RPMI7951 (cell line): ENCODE measurements at places on chromosomes 11 and 22. TPM values are rescaled to one million over a fixed set of nuclear protein-coding genes. Genes with fewer than 3 reads are reported as not detected.
A peak's percentile ranks its signal among the peaks of the same experiment; 100 is the strongest.

- DNase-seq = no peak
Observed at GRCh38 chr11:98545544-98546175, 475.1 kb upstream of the CNTN5 start.

DNA sequence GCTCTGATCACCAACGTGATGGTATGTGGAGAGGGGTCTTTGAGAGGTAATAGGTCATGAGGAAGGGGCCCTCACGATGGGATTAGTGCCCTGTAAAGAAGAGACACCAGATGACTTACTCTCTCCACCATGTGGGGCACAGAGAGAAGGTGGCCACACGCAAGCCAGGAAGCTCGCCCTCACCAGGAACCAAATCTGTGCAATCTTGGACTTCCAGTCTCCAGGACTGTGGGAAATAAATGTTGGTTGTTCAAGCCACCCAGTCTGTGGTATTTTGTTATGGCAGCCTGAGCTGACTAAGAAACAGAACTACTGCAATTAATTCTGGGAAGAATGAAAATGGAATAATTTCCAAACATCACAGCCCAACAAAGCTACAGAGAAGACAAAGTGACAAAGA lies 117.5 kb downstream of the SNX19 start:
- DNase-seq = peak; percentile 72

- no peak for DNase-seq
Observed at GRCh38 chr11:119639642-119640205, 89.3 kb downstream of the NECTIN1 start.

DNA sequence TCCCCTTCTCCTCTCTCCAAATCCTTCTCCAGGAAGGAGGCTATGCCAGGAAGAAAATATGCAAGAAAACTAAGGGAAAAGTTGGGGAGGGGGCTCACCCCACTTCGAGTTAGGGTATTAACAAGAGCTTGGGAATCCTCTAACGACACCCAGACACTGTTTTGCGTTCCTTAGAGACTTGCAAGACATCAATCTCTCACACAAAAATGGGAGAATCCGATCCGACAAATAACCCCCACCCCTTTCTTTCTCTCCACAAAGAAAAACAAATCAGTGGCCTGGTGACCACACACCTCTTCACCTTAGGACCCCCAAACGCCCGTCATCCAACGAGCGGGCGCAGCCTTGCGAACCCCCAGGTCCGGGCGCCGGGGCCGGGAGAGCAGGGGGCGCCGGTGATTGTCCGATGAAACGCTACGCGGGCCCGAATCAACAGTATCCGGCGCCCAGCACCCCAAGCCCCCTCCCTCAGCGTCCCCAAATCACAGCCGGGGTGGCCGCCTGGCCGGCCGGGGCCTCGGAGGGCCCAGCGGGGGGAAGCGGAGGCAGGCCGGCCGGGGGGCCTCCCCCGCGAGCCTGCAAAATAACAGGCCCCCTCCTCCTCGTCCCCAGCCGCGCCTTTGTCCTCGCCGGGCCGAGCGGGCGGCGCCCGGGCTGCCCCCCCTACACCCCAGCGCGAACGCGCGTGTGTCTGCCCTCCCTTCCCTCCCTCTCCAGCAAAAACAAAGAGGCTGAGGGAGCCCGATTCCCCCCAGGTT lies 690 bp downstream of the CSNK1E start:
- peak; percentile 52 for DNase-seq

DNA sequence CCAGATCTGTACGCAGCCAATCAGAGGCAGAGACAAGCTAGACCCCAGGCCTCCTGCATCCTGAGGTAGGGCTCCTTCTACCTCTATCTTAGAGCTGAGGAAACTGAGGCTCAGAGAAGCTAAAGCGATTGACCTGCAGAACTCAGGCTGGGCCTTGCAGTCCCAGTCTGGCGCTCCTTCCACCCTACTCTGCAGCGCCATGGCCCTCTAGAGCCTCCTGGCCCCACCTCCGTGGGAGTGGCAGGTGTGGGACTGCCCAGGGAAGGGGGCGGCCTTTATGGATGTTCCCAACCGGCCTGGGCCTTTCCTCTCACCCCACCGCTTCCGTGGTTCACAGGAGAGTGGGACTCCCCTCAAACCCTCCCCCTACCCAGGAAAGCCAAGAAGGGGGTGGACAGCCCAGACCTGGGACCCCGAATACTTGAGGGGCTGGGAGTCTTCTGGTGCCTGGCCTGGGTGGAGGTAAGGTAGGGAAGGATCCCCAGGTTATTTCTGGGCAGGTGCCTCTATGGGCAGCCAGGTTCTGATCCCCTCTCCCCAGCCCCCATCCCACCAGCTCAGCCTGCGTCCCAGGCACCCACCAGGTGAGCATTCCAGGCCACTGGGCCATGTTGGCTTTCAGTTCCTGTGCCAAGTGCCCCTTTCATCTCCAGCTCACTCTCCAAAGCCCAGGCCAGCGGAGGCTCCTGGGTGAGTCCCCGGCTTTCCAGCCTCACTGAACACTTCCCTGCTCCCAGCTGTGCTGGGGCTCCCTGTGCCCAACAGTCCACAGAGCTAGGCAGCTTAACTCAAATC lies 3.0 kb downstream of the WNT11 start:
- DNase-seq = no peak

DNA sequence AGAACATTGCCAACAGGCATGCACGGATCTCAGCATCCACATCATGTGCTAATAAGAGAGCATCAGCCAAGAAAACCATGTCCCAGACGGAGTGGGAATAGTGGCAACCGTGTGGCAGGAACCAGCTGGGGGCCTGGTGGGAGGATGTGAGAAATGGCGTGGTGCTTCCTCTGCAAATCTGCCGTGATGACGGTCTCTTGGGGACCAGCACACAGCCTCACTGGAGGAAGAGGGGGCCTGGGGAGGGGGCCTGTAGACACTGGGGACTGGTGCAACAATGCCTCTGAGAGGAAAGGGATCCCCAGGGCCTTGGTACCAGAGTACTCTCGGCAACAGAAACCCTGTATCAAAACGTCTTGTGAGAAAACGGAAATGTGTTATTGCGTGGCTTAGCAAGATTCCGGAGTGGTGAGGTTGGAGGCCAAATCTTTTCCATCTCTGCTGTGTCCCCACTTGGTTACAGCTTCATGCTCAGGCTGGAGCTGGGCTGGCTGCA lies 154.3 kb upstream of the TBCEL start:
- DNase-seq = no peak

- peak; percentile 77 for DNase-seq
Observed at GRCh38 chr11:12606597-12606996, 67.6 kb upstream of the TEAD1 start.

DNA sequence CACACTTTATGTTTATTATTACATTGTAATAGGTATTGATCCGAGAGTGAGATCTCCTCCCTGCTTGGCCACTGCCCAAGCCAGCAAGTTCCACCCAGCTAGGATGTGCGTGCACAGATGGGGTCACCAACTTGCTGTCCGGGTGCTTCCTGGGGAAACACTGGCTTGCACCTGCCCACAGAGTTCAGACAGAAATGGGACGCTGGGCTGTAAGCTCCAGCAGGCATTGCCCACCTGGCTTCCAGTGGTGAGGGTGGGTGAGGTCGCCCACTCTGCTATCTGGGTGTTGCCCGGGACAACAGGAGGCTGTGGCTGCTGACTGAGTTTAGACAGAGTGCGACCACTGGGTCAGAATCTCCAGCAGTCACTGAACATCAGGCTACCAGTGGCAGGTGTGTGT lies 289.8 kb upstream of the ANO3 start:
- no peak for DNase-seq

DNA sequence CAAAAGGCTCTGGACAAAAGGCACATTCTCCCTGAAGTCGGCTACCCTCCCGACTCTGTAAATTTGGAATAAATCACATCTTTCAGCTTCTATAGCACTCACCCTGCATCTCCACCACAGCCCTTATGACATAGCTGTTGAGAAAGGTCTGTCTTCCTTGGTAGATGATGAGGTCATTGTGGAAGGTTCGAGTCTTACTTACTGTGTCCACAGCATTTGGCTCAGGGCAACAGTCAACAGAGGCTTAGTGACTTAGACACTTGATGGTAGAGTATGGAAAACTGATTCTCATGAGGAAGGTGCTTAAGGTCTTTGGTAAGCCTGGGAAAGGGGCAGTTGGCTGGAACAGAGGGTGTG lies 45.6 kb downstream of the PTPRJ start:
- no peak for DNase-seq

- DNase-seq = no peak
Observed at GRCh38 chr11:34341096-34341495, 16.7 kb downstream of the ABTB2 start.

DNA sequence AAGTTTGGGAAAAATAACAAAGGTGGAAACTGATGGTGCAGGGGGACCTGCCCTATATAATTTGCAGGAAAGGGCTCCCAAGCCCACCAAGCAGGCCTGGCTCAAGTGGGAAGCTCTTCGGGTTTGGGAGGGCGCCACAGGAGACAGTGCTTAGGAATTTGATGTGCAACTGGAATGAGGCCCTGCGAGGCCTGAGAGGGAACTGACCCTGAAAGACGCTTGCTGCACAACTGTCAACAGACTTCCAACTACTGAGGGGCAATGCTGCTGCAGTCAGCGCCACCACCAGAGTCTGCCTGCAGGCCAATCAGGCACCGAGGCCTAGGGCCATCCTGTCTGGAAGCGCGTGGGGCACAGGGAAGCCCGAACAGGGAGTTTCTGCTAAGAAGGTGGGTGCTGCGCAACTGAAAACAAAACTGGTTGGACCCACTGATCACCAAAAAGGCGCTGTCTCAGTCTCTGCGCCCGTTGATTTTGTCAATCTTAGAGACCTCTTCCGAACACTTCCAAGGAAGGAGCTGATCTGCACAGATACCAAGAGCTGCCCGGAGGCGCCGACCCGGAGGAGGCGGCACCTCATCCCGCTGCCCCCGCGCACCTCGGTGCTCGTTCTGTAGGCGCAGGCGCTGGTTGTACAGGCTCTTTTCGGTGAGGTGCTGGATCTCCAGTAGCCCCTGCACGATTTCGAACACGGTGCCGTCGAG lies 667 bp downstream of the DGCR6L start:
- peak; percentile 18 for DNase-seq

DNA sequence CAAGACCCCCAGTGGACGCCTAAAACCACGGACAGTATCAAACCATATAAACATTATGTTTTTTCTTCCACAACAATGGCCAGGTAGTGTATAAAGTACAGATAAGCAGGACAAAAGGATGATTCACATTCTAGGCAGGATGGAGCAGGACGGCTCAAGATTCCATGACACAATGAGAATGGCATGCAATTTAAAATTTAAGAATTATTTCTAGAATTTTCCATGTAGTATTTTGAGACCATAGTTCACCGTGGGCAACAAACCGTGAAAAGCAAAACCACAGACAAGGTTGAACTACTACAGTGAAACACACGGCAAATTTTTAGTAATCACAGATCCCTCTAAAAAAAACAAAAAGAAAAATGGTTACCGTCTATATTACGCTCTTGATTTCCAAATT lies 7.5 kb downstream of the NARS2 start:
- peak; percentile 57 for DNase-seq

- no peak for DNase-seq
Observed at GRCh38 chr11:67372321-67372992, 941 bp downstream of the CLCF1 start.

DNA sequence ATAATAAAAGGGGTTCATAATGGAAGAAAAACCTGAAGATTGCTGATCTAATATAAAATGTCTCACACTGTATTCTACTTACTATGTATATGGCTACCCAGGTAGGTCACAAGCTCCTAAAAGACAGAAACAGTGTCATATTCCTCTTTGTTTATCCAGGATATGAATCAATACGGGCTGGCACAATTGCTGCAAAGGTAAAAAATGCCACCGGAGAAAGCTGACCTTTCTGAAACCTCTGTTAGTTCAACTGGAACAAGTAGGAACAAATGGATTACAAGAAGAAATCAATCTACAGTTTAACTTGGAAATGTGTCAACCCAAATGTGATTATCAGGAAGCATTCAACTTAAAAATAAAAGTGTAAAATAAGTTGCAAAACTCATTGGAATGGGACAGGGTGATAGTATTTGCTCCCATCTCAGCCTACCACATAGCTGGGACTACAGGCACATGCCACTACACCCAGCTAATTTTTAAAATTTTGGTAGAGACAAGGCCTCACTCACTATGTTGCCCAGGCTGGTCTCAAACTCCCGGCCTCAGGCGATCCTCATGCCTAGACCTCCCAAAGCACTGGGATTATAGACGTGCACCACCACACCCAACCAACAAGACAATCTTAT lies 27.6 kb downstream of the SLC35F2 start:
- DNase-seq = no peak

GRCh38 chr11:3723014-3723708 lies 52.0 kb upstream of the CHRNA10 start:
- DNase-seq = peak; percentile 94

GRCh38 chr11:115291325-115291724 lies 212.9 kb downstream of the CADM1 start:
- no peak for DNase-seq

GRCh38 chr11:122365610-122366360 lies 249.8 kb upstream of the BLID start:
- no peak for DNase-seq

DNA sequence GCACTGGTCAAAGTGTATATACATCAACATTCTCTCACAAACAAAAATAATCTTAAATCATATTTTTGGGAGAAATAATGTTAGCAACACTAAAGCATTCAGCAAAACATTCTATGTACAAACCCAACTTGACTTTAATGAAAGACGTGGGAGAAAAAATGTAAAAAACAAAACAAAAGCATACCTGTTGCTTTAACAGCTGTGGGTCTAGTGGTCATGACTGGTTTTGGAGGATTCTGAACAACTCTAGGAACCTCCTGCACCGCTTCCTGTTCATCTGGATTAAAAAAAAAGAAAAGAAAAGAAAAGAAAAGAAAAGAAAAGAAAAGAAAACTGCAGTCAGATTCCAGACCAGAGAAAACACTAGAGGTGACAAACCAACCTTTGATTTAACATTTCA lies 2.1 kb downstream of the FNBP4 start:
- DNase-seq = no peak

GRCh38 chr22:31812977-31813605 lies 59.3 kb downstream of the DEPDC5 start:
- DNase-seq = no peak

- no peak for DNase-seq
Observed at GRCh38 chr11:5992150-5992549, 5.4 kb upstream of the OR52L1 start.

The OR10D3 gene
- total RNA-seq = not detected in 2 replicates

The GRIK4 gene
- not detected in 2 replicates for total RNA-seq

The MMP12 gene
- 0.12 TPM in 1 of 2 replicates, not detected in the other for total RNA-seq

The OR52E8 gene
- total RNA-seq = not detected in 2 replicates

The HPX gene
- 0.48 TPM in 1 of 2 replicates, not detected in the other for total RNA-seq

The CELSR1 gene
- total RNA-seq = 2.1 and 3.0 TPM in 2 replicates

The NUMA1 gene
- 109 and 130 TPM in 2 replicates for total RNA-seq

The SYT13 gene
- total RNA-seq = 0.10 and 0.72 TPM in 2 replicates
